ENCODE measurements at places on chromosomes 4 and X.

DNA sequence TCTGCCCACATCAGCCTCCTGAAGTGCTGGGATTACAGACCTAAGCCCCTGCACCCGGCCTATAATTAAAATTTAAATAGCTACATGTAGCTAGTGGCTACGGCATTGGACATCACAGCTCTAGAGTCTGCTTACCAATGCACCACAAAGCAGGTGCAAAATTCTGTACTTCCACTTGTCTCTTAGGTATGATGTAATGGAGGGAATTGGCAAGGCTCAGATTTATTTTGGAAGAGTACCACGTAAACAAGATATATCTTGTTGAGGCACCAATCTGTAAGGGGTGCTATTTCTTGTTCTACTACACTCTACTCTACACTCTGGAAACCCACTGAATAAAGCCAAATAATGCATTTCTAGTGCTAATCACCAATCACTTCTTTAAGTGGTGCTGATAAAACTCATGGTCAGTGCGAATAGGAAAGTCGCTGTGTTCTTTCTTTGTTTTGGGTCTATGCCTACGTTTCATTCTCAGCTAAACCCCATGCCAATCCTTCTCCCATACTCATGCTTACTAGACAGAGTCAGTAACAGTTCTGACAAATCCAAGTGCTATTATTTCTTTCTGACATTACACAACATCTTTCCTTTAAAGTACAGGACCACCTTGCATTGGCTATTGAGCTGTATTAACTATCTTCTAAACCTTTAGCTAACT lies 92.3 kb downstream of the GC start:
- no peak for DNase-seq

- DNase-seq = no peak
These were observed 1827.0 kb downstream of the C4orf33 start for GRCh38 chr4:130922955-130923354.

- no peak for DNase-seq
These were observed 144.6 kb upstream of the GPR101 start for GRCh38 chrX:137178392-137178791.

DNA sequence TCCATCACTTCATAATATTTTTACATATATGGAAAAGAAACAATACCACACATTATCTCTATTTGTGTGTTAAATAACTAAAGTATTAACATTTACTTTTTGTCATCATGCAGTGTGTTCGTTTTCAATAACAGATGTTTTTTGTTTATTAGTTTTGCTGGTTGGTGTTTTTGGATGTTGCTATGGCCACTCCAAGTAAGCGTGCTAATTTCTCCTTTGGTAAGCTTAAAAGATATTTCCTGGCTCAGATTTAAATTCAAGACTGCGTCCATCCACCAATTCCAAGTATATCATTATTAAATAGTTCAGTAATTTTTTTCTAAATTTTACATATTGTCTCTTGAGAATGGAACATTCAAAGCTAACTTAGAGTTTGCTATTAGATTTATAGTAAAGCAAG lies 235.4 kb upstream of the IL1RAPL1 start:
- no peak for DNase-seq

GRCh38 chr4:1033840-1034551 lies 22.6 kb downstream of the FGFRL1 start:
- no peak for DNase-seq

- no peak for DNase-seq
These were observed 20.1 kb upstream of the ADRA2C start for GRCh38 chr4:3745886-3746656.

- no peak for DNase-seq
These were observed 54.8 kb upstream of the DCLK2 start for GRCh38 chr4:150023489-150023888.

- DNase-seq = no peak
These were observed 57.8 kb downstream of the PPP1R2C start for GRCh38 chrX:42720209-42720608.

GRCh38 chr4:146247356-146247755 lies 33.0 kb downstream of the REELD1 start:
- no peak for DNase-seq

DNA sequence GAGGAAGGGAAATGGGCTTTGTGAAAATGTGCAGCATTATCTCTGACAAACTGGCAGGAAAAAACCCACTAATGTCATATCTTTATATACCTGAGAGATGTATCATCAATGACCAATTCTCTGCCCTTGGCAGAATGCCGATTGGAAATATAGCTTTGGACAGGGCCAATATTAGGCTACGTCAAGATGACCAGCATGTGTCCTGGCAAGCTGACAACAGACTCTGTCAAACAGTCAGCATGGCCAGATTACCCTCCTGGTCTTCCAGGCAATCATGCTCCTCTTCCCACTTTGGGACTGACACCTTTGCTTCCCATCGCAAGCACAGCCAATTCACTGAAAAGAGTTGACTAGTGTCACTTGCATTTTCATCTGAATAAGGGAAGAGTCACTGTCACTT lies 57.0 kb downstream of the SORBS2 start:
- DNase-seq = no peak

DNA sequence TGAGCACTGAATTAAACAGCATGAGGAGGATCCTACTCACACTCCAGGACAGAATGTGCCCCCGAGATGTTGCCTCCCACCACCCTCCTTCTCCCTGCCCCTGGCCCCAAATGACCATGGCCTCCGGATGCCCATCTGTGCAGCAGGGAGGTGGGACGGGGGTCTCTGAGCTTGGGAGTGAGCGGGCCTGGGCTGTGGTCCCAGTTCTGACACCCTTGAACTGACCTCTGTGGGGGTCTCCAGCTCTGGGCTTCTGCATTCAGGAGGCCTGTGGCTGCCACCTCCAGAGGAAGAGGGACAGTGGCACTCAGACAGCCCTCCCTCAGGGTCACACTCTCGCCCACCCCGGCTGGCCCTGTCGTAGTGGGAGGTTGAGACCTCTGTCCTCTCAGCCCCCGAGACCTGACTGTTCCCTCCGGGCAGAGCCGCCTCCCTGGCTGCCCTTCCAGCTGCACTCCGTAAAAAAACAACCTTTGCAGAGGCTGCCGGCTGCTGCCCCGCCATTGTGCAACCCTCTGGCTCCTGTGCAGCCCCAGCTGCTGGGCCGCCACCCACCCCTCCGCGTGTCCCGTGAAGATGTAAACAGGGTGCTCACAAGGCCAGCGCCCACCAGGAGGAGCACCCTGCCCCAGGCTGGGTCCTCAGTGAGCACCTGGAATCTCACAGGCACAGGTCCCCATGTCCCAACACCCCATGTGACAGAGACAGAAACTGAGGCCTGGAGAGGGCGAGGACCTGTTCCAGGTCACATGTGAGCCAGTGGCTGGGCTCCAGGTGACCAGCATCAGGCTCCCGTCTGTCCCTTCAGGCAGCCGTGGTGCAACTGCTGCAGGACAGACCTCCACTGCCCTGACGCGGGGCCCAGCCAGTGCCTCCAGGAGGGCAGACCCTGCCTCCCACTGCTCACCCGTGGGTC lies 39.6 kb downstream of the HTRA3 start:
- no peak for DNase-seq

DNA sequence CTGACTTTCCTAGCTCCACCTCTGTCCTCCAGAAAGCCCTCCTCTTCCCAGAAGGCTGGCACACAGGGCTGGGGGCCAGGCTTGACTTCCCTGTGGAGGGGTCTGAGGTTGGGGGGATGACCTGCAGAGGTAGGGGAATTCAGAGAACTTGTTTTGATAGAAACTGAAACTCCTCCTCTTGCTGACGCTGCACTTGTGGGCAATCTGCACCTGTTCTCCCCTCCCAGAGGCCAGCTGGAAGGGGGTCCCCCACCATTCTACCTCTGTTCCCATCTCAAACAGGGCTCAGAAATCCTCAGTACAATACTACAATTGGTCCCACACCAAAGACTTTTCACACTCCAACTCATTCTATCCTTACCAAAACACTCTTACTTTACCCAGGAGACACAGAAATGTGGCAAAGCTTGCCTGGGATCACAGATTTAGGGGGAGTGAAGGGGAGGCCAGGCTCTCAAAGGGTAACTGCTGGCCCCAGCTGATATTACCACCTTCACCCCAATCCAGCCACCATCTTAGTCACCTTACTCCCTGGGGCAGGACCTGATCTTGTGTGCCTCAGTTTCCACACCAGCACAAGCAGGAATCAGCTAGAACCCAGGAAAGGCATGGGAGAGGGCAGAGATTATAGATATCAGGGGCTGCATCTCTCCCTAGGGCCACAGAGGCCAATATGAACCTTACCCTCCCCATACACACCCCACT lies 18.5 kb downstream of the OTUD5 start:
- no peak for DNase-seq

DNA sequence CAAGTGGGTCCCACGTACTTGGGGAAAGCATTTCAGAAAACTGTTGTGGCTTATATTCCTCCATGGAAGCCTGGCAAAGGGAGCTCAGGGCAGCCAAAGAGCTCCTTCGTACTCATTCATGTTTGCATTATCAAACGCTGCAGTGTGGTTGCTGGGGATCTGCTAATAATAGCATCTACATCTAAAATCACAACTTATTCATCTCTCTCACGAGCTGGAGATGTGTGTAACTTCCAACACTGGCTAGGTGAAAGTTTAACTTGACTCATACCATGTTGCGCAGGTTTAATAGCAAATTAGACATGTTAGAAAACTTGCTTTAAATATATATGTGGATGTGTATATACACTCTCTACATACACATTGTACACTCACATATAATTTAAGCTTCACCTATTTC lies 415.1 kb downstream of the AFF2 start:
- no peak for DNase-seq

DNA sequence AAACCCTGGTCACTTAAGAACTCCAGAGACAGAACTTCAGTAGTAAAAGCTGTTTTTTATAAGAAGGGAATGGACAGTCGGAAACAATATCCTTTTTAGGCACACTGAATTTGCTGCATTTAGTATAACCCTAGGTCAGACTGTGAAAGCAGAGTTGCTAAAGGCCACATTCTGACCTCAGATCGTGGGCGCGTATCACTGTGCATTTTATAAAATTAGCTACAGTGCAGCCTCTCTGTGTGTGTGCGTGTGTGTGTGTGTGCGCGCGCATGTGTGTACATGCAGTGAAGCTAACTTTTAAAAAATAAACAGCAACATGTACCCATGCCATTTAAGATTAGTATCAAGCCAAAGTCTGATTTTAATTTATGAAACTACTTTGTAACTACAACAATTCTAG lies 8.0 kb downstream of the ZNF827 start:
- DNase-seq = no peak

GRCh38 chr4:54764476-54764875 lies 106.7 kb downstream of the KIT start:
- DNase-seq = no peak

DNA sequence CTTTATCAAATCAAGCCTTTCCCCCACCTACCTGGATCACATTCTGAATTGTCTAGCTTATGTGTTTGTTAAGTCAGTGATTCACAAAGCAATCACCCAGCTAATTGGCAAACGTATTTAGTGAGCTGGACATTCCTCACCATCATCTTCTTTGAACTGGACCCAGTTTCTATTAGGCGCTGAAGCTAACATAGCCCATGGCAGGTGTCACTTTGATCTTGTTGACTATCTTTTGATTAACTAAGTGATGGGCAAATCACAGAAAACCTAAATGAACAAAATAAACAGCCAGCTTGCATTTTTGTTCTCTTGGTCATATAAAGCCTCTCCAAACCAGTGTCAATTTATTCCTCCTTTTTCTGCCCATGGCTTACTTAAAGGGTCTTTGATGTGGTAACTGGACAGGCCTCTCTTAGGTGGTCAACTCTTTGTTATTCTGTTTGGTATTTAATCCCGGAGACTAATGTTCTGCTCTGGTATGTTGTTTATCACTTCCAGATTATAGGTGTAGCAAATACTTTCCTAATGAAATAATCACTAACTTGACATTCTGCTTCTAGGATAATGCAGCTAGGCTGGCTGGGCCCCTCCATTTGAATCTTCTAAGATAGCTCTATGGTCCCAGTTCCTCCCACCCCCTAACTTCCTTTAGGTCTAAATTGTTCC lies 105.3 kb upstream of the SMIM10 start:
- no peak for DNase-seq

GRCh38 chrX:14476205-14476604 lies 53.1 kb upstream of the GLRA2 start:
- DNase-seq = no peak

All from NCI-H187 treated with DMSO at 0.1 percent for 48 hours (cell line).